ENCODE measurements at places on chromosomes 1 and 21.

DNA sequence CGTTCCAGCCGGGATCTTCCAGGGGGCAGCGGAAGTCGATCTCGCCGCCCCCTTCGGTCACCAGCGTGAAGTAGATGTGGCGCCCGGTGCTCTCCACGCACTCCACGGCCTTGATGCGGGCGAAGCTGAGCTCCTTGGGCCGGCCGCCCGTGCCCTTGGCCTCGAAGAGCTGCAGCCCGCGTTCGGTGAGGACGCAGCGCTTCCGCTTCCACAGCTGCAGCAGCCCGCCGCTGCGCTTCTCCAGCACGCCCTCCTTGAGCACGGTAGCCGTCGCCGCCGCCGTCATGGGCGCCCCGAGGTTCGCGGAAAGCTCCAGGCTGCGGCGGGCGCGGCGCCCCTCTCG is 516 bp downstream of the PHLDA3 start:
- DNase-seq, result peak; percentile 32

DNA sequence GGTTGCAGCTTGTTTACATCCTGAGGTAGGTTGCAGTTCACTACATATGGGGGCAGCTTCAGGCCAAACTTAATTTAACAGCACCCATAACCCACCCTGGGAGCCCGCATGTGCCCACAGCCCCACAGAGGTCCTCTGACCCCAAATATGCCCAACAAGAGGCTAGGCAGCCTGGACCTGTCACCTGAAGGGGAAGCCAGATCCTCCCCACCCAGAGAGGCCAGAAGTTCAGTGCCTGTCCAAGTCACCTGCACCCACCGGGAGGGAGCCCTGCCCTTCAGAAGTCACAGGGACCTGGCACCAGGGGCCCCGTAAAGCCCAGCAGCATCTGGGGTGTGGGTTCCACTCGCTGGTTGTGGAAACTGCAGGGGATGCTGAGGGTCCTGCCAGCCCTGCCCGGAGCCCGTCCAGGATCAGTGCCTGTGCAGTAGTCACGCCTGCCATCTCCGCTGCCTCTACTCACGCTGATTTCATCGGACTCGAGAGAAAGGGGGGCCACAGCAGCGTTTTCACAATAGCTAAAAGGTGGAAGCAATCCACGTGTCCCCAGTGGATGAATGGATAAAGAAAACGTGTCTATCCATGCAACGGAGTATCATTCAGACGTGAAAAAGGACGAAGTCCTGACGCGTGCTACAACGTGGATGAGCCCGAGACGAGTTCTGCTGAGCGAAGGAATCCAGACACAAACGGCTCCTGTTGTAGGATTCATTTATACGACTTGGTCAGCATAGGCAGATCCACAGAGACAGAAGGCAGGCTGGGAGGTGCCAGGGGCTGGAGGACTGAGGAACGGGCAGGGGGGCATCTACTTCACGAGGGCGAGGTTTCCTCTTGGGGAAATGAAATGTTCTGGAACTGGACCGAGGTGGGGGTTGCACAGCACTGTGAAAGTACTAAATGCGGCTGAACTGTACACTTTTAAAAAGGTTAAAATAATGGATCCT is 33.9 kb upstream of the COL6A2 start:
- DNase-seq, result no peak

DNA sequence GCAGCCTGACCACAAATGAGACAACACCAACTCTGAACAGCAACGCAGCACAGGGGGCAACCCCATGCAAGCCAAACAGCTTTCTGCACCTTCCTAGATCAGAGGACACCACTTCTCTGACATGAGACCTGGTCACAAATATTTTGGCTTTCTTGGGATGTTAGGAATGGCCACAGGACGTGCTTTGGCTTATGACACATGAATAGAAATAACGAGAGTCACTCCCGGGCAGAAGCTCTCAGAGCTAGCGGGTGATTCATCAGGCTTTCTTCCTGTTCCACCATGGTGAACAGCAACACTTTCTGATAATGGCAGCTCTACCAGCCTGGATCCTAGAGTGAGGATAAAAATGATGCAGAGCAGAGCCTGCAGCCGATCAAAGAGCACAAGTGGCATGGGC is 39.4 kb downstream of the PAFAH2 start:
- DNase-seq, result peak; percentile 90

DNA sequence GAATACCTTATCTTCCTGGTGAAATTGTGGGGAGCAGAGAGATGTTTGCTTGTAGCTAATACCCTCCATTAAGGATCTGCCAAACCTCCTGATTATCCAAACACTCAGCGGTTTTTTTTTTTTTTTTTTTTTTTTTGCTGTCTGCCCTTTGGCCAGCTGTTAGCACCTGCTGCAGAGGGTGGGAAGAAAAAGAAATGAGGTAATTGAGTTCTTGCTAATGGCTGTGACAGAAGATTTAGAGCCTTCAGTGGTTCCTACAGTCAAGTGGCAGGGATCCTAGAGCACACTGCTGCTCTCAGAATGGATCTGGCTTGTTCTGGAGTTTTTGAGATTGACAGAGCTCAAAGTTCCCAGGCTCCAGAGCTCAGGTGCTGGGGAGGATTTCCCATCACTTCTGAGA is 342.5 kb downstream of the DISC1 start:
- DNase-seq, result no peak

DNA sequence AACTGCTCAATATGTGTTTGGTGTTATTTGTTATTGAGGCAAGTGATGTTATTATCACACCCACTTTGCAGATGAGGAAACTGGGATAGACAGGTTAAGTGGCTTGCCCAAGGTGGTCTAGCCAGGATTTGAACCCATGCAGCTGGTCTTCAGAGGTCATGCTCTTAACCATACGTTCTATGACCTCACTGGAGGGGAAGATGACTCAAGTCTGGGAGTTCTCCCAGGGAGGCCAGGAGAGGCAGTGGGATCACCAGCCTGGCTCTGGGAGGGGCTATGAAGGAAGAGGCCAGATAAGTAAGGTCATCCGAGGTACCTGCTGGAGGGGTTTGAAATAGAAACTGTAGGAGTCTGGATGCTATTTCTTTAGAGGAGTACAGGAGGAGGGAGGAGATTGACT is 95.3 kb downstream of the NAV1 start:
- DNase-seq, result no peak

- no peak for DNase-seq
Measured at GRCh38 chr1:162087574-162087973, 18.1 kb downstream of the NOS1AP start.

DNA sequence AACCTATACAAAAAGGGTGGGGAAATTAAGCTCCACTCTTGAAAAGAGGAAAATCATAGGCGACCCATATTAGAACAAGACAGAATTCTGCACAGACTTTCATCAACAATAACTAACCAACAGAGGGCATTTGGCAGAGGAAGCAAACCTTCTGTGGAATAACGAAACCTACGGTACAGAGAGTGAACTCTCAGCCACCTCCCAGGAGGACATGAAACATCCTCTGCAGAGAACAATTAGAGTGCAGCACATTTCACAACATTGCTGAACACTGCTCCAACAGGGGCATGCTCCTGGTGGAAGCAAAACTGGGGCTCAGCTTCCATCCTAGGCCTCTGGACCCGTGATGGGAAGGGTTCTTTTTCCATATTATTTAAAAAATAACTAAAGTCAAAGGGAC is 110.9 kb downstream of the KCNJ15 start:
- no peak for DNase-seq

All from AG10803 (cell line).